EL (cell line): ENCODE measurements at places on chromosomes 3 and 15.

DNA sequence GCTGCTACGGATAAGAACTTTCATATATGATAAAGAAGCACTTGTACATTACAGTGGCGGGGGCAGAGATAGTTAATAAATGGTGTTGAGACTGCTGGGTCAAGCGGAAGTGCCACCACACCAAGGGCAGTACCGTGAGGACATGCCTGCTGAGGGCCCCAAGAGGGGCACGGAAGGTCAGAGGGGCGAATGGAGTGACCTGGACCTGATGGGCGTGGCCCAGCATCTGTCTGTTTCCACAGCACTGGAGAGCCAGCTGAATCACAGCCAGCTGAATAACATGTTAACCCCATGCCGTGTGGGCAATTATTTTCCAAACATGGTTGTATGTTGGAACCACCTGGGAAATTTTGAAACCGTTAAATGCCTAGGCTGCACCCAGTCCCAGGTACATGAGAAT, 37.2 kb downstream of the ANKDD1A start:
- no peak for DNase-seq

DNA sequence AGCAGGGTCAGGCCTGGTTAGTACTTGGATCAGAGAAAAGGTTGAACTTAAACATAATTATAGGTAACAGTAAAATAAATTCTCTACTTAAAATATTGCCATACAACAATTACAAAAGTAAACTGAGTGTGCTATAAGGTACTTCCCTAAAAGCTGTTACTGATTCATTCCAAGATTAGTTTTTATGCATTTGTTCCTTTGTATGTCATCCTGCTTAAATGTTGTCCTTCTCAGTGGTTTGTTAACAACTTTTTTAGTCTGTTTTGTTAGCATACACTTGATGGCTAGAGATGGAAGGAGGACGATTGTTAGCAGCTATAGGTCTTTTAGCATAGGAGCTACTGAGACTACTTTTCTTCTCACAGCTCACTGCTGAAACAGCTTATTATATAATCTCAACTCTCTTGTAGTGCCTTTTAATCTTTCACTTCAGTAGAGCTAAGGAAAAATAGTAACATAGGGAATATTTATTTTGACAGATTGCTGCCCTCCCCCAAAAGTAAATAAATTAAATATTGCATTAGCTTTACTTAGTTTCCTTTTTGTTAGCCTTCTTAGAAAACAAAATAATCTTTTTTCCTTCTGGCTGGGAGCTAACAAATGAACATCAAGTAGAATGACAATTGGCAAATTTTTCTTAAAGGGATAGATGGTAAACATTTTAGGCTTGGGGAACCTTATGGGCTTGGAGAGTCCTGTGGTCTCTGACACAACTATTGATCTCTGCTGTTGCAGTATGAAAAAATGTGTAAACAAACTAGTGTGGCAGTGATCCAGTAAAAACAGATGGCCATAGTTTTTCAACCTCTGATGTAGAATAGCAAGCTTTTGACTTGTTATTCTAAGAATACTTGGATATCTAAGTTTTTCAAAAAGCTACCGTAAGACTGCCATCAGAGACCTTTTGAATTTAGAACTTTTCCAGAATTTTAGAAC, 39.5 kb downstream of the USP8 start:
- peak; percentile 36 for DNase-seq

DNA sequence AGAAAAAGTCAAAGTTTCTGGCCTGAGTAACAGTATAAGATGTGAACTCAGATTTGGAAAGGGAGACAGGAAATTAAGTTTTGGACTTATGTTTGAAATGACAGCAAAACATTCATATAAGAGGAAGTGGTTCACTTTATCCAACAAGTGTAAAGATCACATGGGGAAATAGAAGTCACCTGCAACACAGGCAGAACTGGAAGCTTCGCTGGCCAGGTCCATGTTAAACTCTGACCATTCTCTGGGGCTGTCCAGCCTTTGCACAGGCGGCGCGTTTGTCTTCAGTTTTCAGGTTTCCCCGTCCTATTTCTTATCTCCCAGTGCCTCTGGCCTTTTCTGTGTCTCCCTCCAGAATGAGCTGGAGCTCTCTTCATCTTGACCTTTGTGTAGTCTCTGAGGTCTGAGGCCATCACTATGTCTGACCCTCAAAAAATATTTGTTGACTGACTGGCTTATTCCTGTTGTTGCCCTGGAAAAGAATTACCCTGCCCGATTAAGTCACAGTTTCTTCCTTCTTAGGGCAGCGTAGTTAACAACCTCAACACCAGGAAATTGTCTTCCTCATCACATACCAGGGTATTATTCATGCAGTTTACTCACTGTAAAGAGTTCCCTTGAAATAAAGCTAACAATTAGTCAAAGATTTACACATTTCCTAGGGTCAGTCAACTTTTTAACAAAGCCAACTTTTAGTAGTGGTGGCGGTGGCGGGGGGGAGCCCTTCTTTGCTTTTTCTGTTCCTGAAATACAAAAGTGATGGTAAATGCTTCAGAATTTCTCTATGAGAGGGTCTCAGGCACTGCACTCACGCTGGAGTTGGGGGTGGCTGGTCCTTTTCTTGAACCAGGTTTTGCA, 959 bp upstream of the RASA2 start:
- peak; percentile 83 for DNase-seq

- no peak for DNase-seq
Observed at GRCh38 chr15:56082263-56082761, 88.9 kb upstream of the NEDD4 start.

DNA sequence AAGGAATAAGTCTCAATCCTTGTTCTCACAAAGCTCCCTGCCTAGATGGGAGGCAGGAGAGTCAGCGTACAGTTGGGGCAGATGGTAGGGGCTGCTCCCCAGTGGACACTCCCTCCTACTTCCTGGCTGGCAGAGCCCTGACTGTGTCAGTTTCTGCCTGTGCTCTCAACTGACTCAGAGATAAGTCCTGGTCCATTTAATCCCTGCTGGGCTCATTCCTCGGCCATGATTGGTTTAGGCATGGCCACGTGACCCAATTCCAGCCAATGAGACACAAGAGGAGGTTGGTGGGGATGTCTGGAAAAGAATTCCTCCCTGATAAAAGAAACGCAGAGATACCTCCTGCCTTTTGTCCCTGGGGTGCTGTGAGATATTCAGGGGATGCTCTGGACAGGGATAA, 118.1 kb upstream of the SLC6A11 start:
- DNase-seq = peak; percentile 9

DNA sequence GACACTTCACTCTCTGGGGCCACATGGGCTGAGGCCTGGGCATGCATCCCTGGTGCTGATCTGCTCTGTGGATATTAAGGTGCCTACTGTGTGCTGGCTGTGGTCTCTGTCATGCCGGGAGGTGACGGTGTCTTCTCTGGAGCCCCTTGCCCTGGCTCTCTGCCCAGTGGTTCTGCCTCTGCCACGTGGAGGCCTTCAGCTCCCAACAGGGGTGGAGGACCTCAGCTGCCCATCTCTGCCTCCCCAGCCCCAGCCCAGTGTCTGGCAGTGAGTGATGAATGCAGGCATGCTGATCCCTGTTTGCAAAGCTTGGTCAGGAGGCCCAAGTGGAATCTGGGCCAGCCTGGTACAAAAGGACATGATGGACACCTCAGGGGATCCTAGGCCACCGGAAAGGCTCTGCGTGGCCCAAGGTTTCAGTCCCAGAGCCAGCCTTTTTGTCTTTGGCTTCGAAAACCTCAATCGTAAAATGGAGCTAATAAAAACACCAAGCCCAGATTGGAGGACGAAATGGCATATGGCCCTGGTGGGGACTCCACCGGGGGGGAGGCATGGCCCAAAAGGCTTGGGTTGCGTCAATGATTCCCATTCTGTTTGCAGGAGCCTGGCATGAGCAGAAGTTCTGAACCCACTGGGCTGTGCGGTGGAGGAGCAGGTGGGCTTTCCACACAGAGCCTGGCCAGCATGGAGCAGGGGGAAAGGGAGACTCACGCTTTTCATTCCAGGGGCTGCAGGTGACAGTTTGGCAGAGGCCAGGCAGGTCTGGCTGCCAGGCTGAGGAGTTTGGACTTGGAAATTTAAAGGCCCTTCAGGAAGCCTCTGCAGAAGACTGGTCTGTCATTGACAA, 54.7 kb upstream of the KLF13 start:
- DNase-seq = no peak

GRCh38 chr15:73244333-73244732, 124.4 kb downstream of the HCN4 start:
- DNase-seq = no peak
